ENCODE measurements at places on chromosomes 3 and 15.

GRCh38 chr15:60745469-60746061 is 266.6 kb upstream of the ICE2 start:
- no peak for DNase-seq

GRCh38 chr15:50143255-50143860 is 24.3 kb upstream of the ATP8B4 start:
- DNase-seq, result no peak

DNA sequence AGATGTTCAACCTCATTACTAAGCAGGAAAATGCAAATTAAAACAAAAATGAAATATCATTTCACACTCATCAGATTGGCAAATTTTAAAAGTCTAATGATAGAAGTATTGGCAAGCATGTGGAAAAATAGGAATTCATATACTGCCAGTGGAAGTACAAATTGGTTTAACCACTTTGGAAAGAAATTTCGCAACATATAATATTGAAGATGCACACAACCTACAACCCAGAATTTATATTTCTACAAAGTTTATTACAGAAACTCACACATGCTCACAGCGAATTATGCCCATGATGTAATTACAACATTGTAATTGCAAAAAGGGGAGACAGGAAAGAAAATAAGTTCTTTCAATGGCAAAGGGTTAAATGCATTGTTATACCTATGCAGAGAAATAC is 324.1 kb downstream of the IGSF11 start:
- no peak for DNase-seq

GRCh38 chr3:169666376-169667165 is 3.1 kb upstream of the MECOM start:
- DNase-seq, result no peak

- no peak for DNase-seq
These were observed 31.6 kb downstream of the MED12L start for GRCh38 chr3:151117047-151117446.

DNA sequence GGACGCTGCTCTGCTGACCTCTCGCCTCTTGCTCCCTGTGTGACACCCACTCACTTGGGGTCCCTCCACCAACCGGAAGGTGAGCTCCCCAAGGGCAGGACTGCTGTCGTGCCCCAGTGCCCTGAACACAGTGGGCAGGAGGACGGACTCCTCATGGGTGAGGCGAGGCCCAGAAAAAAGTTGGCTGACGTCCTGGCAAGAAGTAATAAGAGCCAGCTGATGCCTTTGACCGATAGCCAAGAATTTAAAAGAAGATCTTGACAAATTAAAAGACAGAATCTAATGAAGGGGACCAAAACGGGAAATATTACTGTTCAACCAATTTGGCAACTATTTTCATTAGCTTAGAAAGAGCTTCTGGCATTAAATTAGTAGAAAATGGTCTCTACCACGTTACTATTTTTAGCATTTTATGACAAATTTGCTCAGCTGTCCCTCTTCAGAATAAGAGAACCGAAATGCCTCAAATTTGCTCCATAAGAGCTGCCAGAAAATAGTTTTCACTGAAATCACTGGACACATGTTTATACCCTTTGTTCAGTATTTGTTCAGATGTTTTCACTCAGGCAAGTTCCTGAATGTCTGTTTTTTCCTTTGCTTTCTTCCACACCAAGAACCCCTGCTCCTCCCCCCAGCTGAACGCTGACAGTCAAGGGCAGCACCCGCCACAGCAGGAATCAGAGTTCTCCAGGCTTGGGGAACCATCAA is 60.5 kb downstream of the XXYLT1 start:
- peak; percentile 65 for DNase-seq

DNA sequence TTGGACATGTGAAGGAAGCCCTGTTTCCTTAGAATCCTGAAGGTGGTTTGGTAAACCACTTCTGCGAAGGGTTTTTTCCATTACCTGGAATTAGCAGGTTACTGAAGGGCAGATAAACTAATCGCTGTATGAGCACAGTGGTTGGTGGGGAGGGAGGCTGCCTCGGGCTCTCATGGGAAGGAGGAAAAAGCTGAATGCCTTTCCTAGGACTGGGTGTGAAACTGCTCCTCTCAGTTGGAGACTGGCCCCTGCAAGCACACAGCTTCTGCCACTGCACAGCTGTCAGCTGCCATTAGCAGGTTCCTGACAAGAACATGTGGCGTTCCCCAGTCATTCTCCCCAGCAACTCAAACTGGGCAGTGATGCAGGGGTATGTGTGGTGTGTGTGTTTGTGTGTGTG is 376.3 kb downstream of the GAP43 start:
- no peak for DNase-seq

GRCh38 chr15:48177383-48177765 is 721 bp downstream of the MYEF2 start:
- peak; percentile 14 for DNase-seq

DNA sequence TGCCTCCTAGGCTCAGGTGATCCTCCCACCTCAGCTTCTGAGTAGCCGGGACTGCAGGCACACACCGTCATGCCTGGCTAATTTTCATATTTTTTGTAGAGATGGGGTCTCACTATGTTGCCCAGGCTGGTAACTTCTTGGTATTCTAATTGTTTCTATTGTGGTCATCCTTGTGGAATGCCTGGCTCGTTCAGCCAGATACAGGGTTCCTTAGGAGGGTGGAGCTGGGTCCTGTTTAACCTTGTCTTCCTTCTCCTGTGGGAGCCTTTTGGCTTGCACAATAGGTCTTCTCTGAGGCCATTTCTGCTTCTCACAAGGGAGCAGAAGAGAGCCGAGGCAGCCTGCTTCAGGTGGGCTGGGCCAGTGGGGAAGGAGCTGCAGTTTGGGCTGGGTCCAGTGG is 15.7 kb downstream of the PLEKHO2 start:
- DNase-seq, result no peak

- no peak for DNase-seq
These were observed 29.0 kb downstream of the CD80 start for GRCh38 chr3:119530456-119530855.

DNA sequence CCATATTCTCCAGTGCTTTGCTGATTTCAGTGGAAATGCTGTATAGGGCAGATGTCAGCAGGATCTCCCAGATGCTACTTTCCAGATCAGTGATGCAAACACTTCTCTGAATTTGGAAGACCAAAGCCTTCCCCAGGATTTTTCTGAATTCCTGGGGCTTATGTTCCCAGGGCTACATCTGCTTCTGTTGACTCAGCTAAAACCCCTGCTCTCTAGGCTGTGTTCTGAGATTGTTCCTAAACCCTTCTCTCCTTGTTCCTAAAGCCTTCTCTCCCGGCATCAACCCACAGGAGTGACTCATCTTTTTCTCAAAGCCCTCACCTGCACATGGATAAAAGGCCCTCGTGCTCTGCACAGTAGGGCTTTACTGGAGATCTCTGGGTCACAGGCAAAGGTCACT is 35.5 kb downstream of the FAH start:
- DNase-seq, result no peak

GRCh38 chr15:100627789-100628395 is 25.5 kb downstream of the ASB7 start:
- peak; percentile 72 for DNase-seq

DNA sequence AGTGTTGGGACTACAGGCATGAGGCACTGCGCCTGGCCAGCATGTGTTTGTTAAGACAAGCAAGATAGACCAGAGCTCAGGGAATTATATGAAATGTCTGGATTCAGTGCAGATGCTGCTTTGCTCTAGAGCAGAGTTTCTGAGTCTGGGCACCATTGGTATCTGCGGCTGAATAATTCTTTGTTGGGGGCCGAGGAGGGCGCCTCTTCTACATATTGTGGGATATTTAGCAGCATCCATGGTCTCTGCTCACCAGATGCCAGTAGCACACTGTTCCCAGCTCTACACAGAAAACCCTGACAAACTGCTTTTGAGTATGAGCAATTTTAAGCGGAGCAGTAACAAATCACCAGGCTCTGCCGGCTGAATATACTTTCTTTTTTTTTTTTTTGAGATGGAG is 3.6 kb upstream of the LDHAL6B start:
- DNase-seq, result no peak

DNA sequence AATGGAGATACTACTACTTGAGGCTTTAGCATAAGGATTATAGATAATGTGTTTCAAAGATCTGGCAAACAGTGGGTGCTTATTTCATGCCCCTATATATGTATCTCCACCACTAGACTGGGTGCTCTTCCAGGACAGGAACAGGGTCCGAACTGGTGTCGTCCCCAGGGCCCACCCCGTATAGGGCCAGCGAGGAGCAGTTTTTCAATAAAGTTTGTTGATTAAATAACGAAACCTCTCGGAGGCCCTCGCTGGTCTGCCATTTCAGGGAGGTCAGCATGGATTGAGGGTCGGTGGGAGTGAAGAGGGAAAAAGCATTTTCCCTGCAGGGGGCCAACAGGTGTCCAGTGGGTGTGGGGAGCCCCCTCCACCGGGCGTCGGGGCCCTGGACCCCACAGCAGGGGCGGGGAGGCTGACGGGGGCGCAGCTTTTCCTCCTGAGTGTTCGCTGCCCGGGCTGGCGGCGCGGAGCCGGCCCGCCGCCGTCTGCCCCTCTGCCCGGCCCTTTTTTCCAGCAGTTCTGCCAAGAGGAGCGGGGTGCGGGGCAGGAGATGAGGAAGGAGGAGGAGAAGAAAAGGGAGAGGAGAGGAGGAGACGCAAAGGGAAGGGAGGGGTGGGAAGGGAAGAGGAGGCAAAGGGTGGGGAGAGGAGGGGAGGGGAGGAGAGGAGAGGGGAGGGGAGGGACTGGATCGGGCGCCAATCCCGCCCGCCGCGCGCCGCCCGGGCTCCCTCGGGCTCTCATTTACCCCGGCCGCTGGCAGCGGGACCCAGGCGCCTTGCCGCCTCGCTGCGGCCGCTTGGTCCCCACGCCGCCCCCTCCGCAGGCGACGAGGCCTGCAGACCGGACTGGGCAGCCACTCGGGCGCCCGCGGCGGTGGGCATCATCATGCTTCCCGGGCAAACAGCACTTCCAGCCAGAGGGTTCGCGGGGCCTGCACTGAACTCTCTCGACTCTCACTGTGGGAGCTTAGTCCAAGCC is 66.3 kb downstream of the ISG20 start:
- DNase-seq, result no peak

- no peak for DNase-seq
These were observed 598.6 kb downstream of the FOXP1 start for GRCh38 chr3:70984776-70985482.

DNA sequence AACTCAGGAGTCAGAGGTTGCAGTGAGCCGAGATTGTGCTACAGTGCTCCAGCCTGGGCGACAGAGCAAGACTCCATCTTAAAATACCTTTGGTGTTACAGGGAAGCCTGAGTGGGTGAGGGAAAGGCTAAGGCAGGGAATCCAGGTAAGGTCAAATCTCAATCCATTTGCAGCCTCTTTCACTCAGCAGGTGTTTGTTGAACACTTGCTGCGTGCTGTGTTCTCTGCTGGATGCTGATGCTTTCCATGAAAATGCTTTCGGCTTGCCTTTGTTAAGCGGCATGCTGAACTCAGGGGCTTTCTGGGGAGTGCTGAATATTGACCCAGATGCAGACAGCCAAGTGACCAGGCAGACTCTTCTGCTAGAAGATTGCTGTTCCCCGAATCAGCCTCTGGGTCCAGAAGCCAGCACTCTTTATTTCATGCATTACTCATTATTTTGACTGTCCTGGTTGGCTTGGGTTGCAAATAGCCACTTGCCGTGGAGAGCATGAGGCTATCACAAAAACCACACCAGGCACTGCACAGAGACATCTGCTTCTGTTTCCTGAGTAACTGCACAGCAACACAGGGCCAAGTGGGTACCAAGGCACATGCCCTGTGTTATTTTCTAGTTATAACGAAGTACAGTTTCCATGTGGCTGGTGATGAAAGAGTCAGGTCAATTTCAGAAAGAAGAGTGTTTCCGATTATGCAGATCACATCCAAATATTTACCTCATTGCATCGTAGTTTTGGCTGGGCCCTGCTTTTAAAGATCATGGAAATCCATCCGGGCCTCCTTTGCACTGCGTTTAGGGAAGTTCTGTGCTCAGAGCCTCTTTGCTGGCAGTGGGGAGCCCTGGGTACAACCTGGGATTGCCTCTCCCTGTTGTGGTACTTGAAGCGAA is 88.6 kb downstream of the THSD4 start:
- no peak for DNase-seq

- DNase-seq, result no peak
These were observed 893 bp downstream of the MGA start for GRCh38 chr15:41661078-41661517.

DNA sequence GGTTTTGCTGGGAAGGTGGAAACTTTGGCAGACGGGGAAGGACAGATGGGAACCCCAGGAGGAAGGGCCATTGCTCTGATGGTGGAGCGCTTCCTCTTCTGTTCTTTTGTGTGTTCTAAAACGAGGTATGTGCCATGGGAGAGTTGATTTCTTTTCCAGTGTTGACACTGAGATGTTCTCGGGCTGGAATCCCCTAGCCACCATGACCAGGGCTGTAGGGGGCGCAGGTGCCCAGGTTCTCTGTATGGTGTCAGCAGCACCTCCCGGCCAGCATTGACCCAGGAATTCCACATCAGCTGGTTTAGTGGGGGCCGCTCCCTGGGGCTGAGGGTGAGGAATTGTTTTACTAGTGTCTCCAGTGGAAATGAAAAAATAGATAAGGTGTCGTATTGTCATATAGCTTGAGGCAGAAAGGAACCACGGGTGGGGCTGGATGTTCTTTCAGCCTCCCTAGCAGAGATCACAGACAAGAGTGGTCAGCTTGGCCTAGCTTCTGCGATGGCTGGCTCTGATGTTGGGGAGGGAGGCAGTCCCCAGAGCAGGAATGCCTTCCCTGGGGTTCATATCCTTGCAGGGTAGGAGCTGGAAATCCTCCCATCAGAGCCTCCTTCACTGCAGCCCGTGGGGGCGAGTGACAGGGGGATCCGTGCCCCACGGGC is 34.2 kb upstream of the ACAD9 start:
- DNase-seq, result peak; percentile 12

- DNase-seq, result peak; percentile 54
These were observed 43.8 kb downstream of the NCEH1 start for GRCh38 chr3:172666873-172667694.

DNA sequence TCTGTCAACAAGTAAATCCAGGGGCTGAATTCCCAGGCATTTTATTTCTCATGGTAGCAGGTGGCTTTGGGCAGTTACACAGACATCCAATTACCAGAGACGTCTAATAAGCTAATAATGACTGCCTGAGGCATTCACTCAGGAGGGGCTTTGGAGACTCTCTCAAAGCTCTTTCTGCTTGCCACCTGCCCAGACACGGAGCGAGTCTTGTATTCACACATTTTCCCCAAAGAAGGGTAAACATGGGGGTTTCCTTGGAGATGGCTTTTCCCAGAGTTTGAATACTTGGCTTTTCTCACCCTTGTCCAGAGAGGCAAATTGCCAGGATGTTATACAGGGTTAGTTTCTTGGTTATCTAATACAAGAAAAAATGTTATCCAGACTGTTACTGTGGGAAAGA is 132.6 kb downstream of the DIPK2A start:
- DNase-seq, result no peak

DNA sequence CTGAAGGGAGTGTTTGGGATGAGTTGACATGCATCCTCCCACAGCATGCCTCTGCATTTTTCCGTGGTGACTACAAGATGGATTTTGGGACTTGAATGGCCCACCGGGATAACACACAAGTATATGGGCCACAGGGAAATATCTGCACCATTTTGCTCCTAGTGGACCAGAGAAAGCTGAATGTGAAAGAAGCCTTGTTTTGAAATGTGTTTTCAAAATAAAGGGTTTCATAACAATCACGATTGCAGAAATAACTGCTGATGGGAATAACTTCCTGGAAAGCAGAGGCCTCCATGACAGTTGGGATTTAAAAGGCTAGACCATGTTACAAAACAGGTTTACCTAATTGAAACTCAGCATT is 77.5 kb upstream of the PRR23C start:
- DNase-seq, result no peak
